Fibroblast of lung (primary cell): ENCODE measurements at places on chromosomes 6 and 20.

DNA sequence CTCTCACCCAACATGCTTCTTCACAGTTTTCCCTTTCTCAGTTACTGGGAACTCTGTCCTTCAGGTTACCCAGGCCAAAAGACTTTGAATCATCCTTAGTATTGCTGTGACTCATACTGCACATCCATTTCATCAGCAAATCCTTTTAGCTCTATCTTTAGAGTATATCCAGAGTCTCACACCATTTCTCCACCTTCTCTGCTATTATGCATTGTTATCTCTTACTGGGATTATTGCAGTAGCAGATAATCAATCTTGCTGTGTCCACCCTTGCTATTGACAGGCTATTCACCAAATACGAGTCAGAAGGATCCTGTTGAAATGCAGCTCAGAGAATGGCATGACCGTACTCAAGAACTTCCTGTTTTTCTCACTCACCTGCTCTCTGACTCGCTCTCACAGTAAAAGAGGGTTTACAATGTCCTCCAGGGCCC, 57.3 kb downstream of the BCKDHB start:
- peak; percentile 77 for DNase-seq

DNA sequence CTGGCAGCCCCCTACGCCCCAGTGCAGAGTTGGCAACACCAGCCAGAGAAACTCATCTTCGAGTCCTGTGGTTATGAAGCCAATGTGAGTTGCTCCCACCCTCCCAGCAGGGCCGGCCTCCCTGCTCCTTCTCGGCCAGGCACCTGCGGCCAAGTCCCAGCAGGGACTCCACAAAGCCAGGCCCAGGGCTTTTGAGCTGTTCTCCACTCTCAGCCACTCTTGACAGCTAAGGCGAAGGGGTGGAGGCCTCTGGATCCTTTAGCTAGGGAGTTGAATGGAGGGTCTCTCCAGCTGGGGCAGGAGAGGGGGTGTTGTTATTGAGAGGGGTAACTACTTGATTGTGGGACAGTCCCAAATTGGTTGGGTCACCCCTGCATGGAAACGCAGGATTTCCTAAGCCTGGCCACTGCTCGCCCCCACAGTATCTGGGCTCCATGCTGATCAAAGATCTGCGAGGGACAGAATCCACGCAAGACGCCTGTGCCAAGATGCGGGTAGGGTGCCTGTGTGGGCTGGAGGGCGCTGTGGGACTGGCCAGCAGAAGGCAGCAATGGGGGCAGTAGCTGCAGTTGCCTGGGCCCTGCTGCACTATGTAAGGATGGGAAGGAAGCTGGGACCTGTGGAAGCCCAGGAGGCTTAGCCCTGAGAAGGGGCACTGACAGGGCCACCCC, 58.3 kb downstream of the TCP11 start:
- no peak for DNase-seq

GRCh38 chr20:58986968-58987517, 6.0 kb downstream of the NELFCD start:
- DNase-seq = no peak

GRCh38 chr6:84753173-84753572, 11.2 kb downstream of the TBX18 start:
- no peak for DNase-seq
